Uterus (tissue), 4 donors: ENCODE measurements at places on chromosomes 2 and 18. TPM values are rescaled to one million over a fixed set of nuclear protein-coding genes. Genes with fewer than 3 reads are reported as not detected.

Gene FOXD4L1
- total RNA-seq, result not detected

Gene RBM44
- under 0.01 TPM for total RNA-seq

Gene DSC1
- not detected for total RNA-seq

Gene TMEM169
- not detected for total RNA-seq

GRCh38 chr2:44708661-44709000 lies 232.9 kb upstream of the SIX3 start:
- no peak for DNase-seq

- DNase-seq, result no peak
Measured at GRCh38 chr2:58336416-58336815, 95.3 kb upstream of the FANCL start.

- DNase-seq, result no peak
Measured at GRCh38 chr2:11227595-11227994, 72.3 kb downstream of the SLC66A3 start.

DNA sequence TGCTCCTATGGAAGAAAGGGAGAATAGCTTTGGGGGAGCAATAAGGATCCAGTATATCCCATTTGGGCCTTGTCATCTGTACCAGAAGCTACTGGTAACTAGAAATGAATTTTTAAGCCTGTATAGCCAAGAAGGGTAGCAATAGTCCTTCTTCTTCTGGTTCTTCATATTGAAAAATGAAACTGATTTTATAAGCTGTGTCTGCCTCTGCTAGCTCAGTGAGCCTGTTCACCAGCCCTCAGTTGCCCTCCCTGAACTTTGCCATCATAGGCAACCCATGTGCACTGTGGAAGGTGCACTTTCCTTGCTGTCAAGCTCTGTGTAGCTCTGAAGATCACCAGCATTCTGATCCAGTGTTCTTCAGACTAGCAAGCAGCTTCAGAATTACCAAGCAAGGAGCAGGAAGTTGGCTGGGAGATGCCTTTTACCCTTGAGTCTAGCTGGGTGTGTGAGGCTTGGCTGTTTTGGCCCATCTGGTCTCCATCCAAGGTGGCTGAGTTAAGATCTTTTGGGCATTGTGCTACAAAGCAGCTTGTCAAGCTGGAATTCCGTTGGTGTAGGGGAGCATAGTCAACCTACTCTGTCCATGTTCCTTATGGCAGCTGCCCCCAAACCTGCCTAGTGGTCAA lies 55.8 kb upstream of the MGAT5 start:
- no peak for DNase-seq

DNA sequence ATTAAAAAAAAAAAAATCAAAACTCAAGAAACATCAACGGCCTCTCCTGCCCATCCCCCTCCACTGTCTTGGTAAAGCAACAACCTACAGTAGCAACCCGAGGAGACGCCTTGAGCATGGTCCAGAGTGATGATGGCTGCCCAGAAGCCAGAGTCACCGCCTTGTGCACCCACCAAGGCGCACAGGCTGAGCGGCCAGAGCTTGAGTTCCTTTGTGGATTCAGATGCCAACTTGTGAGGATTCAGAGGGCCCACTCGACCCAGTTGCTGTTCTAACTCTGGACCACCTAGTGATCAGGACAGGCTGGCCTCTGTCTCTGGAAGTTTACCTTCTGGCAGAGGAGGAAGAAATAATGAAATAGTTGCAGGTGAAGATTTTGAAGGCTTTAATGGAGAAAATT lies 105.0 kb downstream of the PDCL3 start:
- no peak for DNase-seq

DNA sequence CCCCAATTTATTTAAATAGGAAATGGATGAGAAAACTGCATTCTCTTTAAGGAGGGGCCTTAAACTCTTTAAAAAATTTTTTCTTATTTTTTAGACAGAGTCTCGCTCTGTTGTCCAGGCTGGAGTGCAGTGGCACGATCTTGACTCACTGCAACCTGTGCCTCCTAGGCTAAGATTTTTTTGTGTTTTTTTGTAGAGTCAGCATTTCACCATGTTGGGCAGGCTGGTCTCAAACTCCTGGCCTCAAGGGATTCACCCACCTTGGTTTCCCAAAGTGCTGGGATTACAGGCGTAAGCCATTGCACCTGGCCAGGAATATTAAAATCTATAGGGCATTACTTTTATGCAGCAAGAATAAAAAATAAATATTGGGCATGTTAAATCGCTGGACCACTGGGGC lies 56.0 kb downstream of the GALR1 start:
- no peak for DNase-seq

GRCh38 chr2:36809069-36809445 lies 112.5 kb downstream of the VIT start:
- DNase-seq, result no peak

GRCh38 chr2:26475832-26476501 lies 2.0 kb downstream of the OTOF start:
- DNase-seq, result no peak

DNA sequence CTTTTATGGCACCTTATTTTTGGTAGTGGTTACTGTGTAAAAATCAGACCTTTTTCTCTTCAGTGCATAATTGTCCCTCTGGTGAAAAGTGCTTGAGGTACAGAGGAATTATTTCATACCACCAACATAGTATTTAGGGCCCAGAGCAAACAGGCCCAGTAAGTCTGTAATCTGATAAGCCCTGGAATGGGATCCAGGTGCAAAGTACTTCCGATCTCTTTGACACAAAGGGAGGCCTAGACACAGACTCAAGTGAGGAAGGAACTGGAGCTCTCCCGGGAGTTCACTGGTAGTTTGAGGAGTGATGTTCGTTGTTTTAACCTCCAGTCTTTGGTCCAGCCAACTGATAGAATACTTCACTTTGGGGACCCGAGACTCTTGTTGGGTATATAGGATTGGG lies 57.4 kb downstream of the RAB31 start:
- no peak for DNase-seq

DNA sequence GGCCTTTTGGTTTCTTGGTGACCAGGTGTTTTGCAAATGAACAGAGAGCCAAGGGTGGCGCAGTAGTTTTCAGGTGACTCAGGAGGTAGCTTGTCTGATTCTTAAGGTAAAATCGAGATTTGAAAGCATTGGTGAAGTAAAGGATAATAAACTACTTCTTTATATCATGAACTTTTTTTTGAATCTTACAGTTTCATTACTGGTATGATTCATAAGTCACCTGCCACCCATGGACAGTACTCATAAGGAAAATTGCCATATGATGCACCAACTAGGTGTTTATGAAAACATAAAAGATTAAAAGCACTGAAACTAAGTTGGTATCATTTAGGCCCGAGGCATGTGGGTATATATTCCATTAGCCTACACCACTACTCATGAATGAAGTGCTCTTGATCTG lies 84.1 kb upstream of the MGAT5 start:
- DNase-seq, result no peak

GRCh38 chr2:137942037-137942832 lies 22.0 kb upstream of the HNMT start:
- no peak for DNase-seq
